GF-D8 (cell line): ENCODE measurements at places on chromosomes 12 and 14.

DNA sequence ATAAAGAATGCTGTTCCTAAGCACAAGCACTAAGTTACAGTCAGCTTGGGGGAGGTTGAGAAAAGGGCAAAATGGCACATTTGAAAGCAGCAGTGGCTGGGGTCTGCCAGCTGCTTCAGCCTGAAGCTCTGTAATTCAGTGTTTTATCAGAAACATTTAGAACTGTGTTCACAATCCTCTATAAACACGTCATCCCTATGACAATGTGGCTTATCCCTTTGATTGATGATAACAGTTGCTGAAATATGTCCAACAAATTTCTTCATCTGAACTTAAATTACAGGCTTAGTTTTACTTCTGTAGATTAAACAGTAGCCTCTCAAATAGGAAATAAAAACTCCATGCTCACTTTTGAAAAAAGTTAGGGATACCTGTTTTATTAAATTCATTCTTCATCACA is 108.8 kb downstream of the VEZT start:
- no peak for DNase-seq

DNA sequence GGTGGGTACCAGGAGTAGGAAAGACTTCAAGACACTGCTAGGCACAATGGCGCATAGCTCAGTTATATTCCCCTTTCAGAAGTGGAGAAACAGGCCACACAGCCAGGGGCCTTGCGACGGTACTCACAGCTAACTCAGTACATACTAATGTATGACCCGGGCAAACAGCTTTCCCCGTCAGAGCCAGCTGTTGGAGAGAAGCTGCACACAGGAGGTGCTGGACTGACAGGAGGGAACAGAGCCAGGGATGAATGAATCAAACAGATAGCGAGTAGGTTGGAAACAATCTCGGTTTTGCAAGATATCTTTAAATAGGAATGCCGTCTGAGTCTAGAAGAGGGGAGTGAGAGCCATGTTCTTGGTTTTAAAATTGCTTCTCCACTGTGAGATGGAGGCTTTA is 45.5 kb downstream of the PRIMA1 start:
- no peak for DNase-seq

- DNase-seq = no peak
Observed at GRCh38 chr14:103220134-103220981, 97.1 kb downstream of the TNFAIP2 start.

- DNase-seq = no peak
Observed at GRCh38 chr14:29928117-29928640, 532 bp upstream of the PRKD1 start.

DNA sequence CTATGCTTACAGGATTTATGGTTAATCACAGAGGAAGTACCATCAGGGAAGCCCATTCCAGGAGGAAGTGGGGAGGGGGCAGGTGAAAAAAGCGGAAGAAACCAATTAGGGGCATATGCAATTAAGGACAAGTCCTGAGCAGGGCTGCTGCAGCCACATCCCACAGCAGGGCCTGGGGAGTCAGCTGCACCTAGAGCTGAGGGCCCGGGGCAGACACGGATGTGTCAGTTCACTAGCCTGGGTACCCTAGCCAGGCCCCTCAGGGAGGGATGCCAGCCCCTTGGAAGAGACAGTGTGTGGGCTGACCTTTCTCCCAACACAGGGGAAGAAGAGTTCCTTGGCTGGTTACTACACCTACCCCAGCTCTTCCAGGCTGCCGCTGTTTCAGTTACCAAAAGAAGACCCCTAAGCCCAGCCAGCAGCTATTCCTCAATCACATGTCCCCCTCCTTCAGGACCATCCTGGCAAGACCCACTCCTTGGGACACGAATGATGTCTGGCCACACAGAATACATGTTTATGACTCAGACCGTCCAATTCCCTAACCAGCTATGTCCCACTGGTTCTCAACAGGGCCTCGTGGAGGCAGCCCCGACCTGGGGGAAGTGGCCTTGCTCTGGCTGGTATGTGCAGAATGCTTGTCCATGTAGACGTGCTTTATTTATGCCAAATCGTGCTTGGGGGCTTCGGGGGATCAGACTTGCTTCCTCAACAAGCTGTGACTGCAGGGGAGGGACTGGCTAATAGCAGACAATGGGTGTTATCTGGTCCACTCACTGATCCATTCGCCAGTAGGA is 133.7 kb upstream of the RTL1 start:
- no peak for DNase-seq

DNA sequence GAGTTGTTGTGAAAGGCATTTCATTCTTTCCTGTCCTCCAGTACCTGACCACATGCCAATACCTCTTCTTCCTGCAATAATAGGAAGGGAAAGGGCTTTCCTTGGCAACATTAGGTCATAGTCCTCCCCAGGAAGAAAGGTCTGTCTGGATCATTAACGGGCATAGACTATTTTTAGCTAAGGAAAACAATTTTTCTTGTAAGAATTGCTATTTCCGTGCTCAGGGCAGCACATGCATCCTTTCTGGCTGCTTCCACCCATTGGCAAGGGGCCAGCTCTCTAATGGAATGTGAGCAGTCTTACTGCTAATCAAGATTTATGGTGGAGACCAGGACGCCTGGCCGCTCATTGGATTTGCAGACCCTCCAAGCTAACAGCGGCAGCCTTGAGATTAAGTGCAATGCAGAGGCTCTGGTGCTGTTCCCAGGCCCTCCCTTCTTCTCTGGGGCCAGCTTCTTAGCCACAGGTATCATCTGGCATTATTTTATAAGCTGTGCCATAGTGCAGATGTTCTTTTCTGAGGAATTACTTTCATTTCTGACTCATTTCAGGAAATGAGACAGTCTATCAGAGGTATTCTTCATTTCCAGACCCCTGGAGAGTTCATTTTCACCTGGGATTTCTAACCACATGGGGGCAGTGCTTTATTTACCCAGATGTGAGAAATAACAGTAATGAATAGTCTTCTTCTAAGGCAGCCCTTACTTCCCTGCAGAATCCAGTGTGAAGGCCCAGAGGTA is 52.9 kb downstream of the ANO6 start:
- peak; percentile 5 for DNase-seq
